M059J (cell line): ENCODE measurements at places on chromosomes 7 and 10. TPM values are rescaled to one million over a fixed set of nuclear protein-coding genes. Genes with fewer than 3 reads are reported as not detected.

C10orf53 gene
- not detected in 2 replicates for total RNA-seq

RBP4 gene
- total RNA-seq = 0.37 TPM in 1 of 2 replicates, not detected in the other

SPDYE6 gene
- total RNA-seq = not detected in 2 replicates

HOXA3 gene
- 0.86 and 8.6 TPM in 2 replicates for total RNA-seq

TMEM176A gene
- 0.34 TPM in 1 of 2 replicates, not detected in the other for total RNA-seq

NPY4R2 gene
- 0.86 and 2.2 TPM in 2 replicates for total RNA-seq

FAM25A gene
- total RNA-seq = not detected in 2 replicates

VIPR2 gene
- total RNA-seq = not detected in 2 replicates

MYL10 gene
- not detected in 2 replicates for total RNA-seq

UFSP1 gene
- 0.91 and 1.3 TPM in 2 replicates for total RNA-seq

CDHR1 gene
- not detected in 2 replicates for total RNA-seq

ZNF438 gene
- 2.5 and 3.4 TPM in 2 replicates for total RNA-seq
